ENCODE measurements at places on chromosomes 6 and 20. TPM values are rescaled to one million over a fixed set of nuclear protein-coding genes. Genes with fewer than 3 reads are reported as not detected.

The ALDH8A1 gene
- 4.1 TPM for total RNA-seq

The TRIM10 gene
- 0.12 TPM for total RNA-seq

The OR12D3 gene
- not detected for total RNA-seq

The TRIM38 gene
- total RNA-seq, result 24.3 TPM

The C6orf89 gene
- 56.9 TPM for total RNA-seq

DNA sequence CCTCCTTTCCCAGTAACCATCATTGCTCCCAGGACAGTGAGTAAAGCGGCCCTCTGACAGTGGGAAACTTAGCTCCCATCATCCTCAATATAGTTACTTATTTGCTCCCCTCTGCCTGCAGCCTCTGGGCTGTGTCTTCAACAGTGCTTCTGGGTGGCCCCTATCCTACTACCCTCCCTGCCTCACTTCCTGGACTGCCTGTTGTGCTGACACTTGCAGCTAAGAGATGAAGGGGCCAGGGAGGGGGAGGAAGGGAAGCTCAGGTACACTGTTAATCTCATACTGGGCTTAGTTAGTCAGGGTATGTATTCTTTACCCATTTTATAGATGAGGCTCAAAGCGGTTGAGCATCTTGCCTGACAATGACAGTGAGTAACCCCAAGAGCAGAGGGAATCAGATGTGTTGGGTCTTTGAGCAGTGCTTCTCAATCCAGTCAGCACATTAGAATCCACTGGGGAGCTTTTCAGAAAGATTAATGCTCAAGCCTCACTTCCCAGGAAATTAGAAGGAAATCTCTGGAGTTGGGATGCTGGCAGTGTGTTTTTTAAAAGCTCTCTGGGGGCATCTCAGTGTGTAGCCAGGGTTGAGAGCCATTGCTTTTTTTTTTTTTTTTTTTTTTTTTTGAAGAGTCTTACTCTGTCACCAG is 27.1 kb upstream of the KCNK5 start:
- no peak for DNase-seq

- DNase-seq, result no peak
Measured at GRCh38 chr6:155158030-155158843, 105.6 kb upstream of the CLDN20 start.

GRCh38 chr6:118174071-118174470 is 267.0 kb downstream of the SLC35F1 start:
- no peak for DNase-seq

GRCh38 chr6:37126493-37126958 is 43.4 kb upstream of the PIM1 start:
- DNase-seq, result no peak

DNA sequence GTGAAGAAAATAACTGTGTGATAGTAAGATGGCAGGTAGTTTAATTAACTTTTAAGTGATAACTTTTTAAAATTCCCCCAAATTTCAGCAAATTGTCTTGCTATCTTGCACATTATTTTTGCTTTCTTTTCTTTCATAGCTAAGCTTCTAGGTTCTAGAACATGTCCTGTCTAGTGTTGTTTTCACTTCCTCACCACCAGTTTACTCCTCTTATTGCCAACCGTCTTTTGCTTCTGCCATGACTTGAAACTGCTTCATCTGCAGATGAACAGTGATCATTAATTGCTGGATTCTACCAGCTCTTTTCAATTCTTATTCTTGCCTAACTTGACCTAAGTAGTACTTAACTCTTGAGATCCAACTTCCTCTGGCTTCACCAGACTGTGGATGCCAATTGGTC is 137.8 kb downstream of the CENPW start:
- no peak for DNase-seq

DNA sequence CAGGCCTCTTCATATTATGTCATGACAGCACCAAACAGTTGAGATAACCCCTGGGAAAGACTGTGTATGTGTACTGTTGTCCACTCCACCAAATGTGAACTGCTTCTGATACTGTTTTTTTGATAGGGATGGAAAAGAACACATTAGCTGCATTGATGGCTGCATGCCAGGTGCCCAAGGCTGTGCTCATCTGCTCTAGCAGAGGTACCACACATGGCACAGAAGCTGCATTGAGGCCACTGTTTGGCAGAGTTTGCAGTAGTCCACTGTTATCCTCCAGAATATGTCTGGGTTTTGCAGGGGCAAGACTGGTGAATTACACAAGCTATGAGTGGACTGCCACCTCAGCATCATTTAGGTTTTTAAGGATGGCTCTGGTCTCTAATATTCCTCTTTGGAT is 28.2 kb upstream of the ELMO2 start:
- DNase-seq, result no peak

GRCh38 chr20:47535088-47535487 is 33.4 kb downstream of the NCOA3 start:
- no peak for DNase-seq

DNA sequence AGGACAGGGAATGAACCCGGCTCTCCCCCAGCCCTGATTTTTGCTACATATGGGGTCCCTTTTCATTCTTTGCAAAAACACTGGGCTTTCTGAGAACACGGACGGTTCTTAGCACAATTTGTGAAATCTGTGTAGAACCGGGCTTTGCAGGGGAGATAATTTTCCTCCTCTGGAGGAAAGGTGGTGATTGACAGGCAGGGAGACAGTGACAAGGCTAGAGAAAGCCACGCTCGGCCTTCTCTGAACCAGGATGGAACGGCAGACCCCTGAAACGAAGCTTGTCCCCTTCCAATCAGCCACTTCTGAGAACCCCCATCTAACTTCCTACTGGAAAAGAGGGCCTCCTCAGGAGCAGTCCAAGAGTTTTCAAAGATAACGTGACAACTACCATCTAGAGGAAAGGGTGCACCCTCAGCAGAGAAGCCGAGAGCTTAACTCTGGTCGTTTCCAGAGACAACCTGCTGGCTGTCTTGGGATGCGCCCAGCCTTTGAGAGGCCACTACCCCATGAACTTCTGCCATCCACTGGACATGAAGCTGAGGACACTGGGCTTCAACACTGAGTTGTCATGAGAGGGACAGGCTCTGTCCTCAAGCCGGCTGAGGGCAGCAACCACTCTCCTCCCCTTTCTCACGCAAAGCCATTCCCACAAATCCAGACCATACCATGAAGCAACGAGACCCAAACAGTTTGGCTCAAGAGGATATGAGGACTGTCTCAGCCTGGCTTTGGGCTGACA is 28.8 kb upstream of the ZBP1 start:
- no peak for DNase-seq

- DNase-seq, result no peak
Measured at GRCh38 chr20:34808583-34808982, 16.9 kb downstream of the NCOA6 start.

GRCh38 chr6:13527671-13528056 is 40.3 kb upstream of the GFOD1 start:
- DNase-seq, result no peak

- no peak for DNase-seq
Measured at GRCh38 chr20:61989741-61990140, 75.9 kb downstream of the TAF4 start.

Data from aorta (tissue), 5 donors.